ENCODE measurements at places on chromosomes 16 and 17.

DNA sequence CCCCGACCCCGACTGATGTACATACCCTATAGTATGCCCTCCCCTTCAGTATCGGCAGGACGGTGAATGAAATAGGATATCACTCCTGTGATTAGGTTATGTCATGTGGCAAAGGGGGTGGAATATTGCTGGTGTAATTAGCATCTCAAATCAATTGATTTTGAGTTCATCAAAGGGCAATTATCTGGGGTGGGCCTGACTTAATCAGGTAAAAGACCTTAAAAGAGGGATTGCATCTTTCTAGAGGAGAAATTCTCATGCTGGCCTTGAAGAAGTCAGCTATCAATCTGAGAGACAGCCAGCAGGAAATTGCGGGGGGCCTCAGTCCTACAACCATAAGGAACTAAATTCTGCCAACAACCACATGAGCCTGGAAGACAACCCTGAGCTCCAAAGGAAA is 10.3 kb downstream of the TRIM25 start:
- no peak for DNase-seq

DNA sequence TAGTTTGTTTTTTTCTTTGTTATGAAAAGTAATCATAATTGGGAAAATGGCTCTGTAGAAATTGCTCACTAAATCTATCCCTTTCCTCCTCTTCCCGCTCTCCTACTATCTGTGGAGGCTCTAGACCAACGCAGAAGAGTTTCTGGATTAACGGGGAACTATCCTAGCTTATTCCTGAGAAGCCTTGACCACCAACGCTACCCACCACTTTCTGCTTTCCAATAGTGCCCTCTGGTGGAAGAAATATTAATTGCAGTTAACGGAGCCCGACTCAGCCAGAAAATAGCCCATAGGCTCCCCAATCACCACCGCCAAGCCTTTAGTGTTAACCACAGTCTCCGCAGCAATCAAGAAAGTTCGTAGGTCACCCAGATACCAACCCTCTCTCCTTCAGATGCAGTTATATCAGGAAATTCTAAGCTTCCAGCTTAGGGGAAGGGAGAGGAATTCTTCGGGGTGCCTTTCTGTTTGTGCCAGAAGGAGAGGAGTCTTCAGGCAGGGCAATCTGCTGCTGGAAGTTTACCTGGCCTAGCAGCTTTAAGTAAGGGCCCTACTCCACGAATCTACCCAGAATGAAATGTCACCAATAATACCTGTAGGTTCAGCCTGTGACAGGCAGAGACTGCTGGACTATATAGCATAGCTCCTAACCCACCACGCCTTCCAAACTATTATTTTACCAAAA is 23.0 kb upstream of the NSRP1 start:
- DNase-seq, result no peak

DNA sequence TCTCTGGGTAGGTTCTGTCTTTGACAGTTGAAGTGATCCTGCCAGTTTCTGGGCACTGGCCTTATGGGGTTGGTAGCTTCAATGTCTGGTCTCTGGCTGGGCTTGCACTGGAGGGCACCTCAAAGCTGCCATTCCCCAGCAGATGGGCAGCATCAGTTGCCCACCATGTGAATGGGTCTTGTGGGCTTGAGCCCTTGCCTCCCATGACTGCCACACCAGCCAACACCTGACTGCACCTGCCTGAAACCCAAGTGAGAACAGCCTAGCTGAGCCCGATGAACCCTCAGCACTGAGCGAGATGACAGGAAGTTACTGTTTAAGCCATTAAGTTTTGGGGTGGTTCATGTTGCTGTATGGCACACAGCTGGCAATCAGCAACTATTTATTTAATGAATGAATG is 69.1 kb upstream of the AXIN2 start:
- no peak for DNase-seq

DNA sequence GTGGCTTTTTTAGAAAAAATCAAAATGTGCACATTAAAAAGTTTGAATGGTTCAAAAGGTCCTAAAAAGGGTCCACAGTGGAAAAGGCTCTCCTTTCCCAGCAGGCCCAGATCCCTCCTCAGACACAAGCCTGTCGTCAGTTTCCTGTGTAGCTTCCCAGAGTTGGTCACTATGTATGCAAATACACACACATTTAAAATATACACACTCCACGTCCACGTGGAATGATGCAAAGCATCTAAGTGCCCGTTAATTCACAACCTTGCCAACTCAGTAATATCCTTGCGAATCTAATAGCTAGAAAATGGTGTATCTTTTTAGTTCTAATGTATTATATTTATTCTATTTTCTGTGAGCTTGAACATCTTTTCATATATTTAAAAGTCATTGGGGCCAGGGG is 17.7 kb downstream of the NLRC5 start:
- DNase-seq, result no peak

DNA sequence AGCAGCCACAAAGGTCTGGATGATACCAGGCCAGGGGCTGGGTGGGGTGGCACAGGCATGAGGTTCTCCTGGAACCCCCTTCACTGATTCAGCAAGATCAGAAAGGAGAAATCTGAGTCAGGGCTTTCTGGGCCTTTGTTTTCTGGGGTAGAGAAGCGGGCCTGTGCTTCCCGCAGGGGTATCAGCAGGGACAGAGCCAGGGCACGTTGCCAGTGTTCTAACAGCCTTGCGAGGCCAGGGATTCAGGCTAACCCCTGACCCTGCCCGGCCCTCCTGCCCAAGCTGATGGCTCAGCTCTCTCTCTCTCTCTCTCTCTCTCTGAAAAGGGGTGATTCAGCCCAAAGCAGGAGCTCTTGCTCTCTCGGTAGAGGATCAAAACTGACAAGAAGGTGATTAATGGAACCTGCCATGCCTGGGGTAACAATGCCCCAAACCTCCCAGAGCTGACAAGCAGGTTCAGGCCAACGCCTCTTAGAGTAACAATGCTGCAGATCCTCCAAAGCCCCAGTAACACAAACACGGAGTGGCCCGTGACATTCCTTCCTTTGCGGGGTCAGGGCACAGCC is 2.0 kb upstream of the KRT13 start:
- DNase-seq, result no peak

DNA sequence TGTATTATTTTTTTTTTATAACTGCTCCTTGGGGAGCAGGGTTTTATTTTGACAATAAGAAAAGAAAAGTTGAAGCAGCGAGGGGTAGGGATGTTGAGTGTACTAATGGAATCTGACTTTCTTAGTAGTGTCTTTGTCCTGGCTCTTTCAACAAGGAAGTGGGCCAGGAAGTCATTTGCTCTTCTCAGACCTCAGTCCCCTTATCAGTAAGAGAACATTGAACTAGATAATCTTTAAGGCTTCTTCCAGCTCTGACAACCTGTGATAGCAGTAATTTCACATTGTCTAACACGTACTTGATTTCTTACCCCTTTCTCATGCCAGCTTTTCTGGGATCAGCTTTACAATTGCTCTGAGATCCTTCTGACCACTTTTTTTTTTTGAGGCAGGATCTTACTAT is 8.3 kb downstream of the LIG3 start:
- no peak for DNase-seq

GRCh38 chr16:28101533-28101890 is 38.0 kb upstream of the GSG1L start:
- no peak for DNase-seq

DNA sequence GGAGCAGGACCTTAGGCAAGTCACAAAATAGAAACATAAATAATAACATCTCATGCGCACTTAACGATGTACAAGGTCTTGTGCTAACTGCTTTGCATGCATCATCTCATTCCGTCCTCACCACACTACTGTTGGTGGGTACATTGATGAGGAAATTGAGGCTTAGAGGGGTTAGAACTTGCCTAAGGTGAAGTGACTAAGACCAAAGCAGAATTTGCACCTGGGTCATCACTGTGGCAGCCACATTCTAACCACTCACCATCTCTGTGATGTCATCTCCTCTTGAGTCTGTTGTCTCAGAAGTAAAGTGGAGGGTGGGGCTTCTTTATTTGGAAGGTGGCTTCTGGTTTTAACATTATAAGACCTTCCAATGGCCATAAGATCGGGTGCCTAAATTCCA is 20.4 kb upstream of the TRIM25 start:
- no peak for DNase-seq

DNA sequence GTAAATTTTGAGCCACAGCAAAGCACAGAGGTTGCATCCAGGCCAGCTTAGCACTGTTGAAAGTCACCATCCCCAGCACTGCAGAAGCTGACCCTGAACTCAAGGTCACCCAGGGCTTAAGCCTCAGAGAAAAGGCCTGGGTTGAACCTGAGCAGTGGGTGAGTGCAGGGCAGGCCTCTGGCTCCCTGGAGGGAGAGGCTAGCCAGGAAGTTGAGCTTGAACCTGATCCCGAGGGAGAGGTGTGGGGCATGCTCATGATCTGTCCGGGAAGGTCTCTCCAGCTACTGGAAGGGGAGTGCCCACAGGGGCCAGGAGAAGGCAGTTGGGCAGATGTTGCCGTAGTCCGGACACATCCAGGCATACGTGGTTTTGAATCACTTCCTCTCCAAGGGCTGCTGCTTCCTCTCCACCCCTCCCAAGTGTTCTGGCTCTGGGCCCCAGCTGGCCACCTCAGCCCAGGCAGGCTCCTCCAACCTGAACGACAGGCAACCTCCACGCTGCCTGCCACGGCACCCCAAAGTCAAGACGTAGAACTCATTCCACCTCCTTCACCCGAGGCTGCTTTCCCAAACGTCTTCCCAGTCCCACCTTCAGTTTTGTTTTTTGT is 18.4 kb downstream of the CARHSP1 start:
- DNase-seq, result no peak

DNA sequence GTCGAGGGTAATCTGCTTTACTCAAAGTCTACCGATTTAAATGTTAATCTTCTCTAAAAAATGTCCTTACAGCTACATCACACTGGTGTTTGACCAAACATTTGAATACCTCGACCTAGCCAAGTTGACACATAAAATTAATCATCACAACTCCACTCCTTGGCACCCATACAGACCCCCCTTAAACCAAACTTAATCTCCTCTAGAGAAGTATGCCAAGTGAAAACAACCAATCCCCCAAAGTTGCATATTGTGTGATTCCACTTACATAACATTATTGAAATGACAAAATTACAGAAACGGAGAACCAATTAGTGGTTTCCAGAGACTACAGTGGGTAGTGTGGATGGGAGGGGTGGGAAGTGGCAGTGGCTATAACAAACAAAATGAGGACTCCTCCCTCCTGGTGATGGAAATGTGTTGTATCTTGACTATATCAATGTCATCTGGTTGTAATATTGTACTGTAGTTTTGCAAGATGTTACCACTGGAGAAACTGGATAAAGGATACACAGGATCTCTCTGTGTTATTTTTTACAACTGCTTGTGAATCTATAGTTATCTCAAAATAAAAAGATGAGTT is 39.4 kb downstream of the CAPNS2 start:
- no peak for DNase-seq

- DNase-seq, result no peak
Measured at GRCh38 chr17:31699281-31699680, 159.8 kb downstream of the COPRS start.

DNA sequence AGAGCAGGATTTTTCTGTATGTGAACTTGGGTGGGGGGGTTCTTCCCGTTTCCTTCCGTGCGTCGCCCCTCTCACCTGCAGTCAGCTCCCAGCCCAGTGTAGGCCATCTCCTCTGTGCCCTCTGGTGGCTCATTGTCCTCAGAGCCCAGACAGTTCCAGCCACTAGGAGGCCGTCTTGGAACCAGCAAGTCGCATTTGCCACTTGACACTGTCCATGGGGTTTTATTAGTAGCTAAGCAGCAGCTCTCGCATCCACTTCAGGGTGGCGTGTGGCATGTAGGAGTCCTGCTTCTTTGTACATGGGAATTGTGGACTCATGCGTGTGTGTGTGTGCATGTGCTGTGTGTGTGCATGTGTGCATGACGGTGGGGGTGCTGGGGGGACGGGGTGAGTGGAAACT is 74.0 kb downstream of the SEC14L1 start:
- no peak for DNase-seq

DNA sequence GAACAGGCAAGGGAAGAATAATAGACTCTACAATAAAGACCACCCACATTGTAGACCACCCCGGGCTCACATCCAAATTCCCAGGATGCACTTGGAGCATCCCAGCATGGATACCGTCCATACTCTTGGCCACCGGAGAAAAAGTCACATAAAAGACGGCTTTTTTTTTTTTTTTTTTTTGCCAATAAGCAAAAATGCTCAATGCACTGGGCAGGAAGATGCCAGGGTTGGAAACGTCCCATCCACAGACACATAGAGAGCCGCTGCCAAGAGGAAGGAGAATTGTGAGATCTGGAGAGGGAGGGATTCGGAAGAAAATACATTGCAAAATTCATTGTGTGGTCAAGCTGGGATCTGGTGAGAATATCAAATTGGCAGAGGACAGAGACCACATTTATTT is 286.7 kb downstream of the XYLT1 start:
- no peak for DNase-seq

GRCh38 chr17:78290721-78291120 is 59.3 kb downstream of the TMEM235 start:
- DNase-seq, result no peak

- no peak for DNase-seq
Measured at GRCh38 chr17:18866866-18867813, 9.2 kb downstream of the PRPSAP2 start.

GRCh38 chr17:9151091-9151490 is 129.8 kb downstream of the NTN1 start:
- DNase-seq, result no peak

DNA sequence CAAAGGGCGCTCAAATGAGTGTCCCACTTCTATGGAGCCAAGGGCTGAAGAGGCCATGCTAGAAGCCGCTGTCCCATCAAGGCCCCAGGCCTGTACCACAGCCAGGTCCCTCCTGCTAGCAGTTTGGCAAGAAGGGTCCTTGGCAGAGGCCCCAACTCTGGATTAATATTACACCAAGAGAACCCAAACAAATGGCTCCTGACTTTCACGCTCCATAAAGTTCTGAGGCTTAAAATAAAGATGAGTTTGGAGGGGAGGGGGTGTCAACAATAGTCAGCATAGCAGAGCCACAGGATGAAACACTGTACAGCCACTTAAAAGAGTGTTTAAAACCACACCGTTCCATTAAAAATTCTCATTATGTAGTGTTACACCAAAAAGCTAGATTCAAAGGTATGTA is 30.5 kb downstream of the CUEDC1 start:
- DNase-seq, result no peak

- DNase-seq, result no peak
Measured at GRCh38 chr17:28643983-28644786, 773 bp downstream of the BLTP2 start.

- DNase-seq, result no peak
Measured at GRCh38 chr16:89370081-89370511, 120.3 kb downstream of the ANKRD11 start.

DNA sequence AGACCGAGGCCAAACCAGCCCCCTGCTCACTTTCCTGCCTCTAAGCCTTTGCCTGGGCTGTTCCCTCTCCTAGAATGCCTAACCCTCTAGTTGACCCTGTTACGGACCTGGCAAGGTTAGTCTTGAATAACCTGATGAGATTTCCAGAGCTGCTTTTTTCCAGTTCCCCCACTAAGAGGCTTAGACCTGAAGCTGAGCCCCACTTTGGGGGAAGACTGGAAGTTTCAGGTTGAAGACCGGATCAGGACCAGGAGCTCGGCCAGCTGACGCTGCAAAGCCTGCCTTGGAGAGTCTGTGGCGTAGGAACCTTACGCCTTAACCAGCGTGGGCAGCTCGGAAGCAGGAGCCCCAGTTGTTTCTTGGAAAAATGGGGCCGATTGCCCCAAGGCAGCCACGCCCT is 129.8 kb downstream of the OR1D5 start:
- no peak for DNase-seq

- no peak for DNase-seq
Measured at GRCh38 chr16:10992112-10992511, 47.7 kb downstream of the CLEC16A start.
